BE2C (cell line): ENCODE measurements at places on chromosomes 3 and 15.

GRCh38 chr3:34260271-34261000 lies 462.0 kb downstream of the PDCD6IP start:
- peak; percentile 39 for DNase-seq

- DNase-seq, result no peak
Measured at GRCh38 chr15:62941699-62942098, 100.8 kb upstream of the TPM1 start.

DNA sequence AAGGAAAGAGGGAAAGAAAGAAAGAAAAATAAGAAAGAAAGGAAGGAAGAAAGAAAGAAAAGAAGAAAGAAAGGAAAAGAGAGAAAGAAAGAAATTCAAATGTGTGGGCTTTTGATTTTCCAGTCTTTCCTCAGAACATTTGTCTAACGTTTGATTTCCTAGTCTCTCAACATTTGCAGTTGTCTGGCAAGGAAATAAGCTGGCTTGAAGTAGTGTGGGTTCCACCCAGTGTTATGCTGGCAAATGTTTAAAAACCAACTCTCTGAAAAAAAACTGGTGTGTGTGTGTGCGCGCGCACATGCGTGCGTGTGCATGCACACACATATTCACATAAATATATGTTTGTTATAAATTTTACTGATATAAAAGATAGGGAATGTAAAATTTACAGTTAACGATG lies 54.6 kb upstream of the C3orf49 start:
- no peak for DNase-seq

DNA sequence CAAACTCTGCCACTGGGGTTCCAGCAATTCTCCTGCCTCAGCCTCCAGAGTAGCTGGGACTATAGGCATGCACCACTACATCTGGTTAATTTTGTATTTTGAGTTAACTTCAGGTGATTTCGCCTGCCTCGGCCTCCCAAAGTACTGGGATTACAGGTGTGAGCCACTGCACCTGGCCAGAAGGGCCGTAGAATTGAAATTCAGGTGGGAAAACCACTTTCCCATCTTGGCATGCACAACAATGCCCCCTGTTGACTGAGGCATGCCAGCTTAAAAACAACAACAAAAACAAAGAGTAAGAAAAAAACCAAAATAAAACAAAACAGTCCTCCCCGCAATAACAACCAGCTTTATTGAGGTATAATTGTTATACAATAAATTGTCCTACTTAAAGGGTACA lies 32.6 kb upstream of the RAB11A start:
- DNase-seq, result no peak

DNA sequence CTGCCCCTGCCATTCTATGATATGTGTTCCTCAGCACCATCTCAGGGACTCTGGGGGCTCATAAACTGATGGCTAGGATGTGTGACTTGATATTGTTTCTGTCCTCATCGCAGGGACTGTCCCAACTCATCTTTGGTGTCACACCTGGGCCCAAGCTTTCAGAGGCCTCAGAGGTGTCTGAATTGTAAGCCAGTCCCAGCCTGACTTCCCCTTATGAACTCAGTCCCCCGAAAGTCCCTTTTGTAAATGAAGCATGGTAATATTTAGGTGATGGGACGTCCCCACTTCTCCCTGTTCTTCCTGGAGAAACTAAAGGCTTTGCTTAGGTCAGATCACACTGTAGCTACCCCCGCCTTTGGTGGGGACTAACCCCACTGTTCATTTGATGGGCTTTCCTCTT lies 142.4 kb upstream of the TLE3 start:
- no peak for DNase-seq

DNA sequence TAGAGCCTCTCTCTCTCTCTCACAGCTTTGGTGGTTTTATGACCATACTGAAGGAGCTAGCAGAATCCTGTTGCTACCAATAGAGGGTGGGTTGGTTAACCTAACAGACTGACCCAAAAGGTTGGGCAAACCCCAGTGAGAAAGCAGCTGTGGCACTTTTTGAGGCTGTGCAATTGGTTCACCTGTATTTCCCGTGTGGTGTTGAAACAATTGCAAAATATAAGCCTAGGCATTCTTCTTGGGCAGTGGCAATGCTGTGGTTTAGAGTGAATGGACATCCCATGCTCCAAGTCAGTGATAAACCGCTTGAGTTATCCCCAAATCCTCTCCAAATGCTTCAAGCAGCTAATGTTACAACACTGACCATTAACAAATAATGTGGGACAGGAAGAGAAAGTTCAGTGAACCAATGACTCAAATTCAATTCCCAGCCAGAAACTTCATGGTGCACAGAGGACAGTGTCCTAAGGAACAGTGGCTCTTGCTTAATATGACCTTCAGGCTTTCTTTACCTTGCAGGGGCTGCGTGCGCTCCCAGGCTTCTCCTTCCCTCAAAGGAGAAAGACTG lies 261.9 kb upstream of the ICE2 start:
- DNase-seq, result no peak

- no peak for DNase-seq
Measured at GRCh38 chr3:39934696-39935095, 125.3 kb downstream of the MYRIP start.

- DNase-seq, result no peak
Measured at GRCh38 chr3:81406318-81406717, 355.1 kb downstream of the GBE1 start.

- no peak for DNase-seq
Measured at GRCh38 chr3:38563886-38564270, 67.7 kb downstream of the EXOG start.

DNA sequence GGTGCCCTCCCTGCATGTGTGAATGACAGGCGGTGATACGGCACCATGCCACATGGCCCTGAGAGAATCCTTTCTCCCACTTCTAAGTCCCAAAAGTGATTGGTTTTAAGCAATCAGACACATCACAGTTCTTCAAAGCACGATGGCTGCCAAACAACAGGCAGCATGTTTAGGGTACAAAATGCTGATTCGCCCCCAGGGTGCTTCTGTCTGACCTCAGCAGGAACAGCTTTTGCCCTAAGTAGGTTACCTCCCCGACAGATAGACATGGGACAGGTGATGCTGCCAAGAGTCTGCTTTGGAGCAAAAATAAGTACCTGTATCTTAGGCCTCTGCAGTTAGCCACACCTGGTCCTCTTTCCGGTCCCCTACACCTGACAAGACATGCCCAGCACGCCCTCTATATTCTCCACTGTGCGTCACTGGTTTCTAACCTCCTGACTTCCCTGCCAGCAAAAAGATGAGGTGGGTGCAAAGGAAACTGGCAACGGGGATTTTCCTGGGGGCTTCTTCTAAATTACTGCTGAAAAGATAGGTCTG lies 549.8 kb downstream of the FOXP1 start:
- DNase-seq, result no peak

DNA sequence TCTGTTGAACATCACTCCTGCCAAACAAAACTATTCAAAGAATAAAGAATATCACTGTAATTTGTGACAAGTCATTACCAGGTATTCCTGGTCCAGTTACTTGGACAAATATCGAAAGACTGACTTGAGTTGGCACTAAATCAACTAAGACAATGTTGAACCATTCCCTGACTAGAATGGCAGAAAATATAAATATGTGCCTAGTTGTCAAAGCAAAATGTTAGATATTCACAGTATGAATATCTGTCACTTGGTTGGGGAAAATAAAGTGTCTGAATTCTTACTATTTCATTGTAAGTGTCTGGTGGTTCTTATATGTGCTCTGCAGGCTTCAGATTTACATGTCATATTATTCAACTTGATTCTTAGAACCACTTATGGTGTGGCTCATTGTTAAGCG lies 470.2 kb downstream of the NAALADL2 start:
- DNase-seq, result no peak

- DNase-seq, result no peak
Measured at GRCh38 chr3:65901226-65901625, 137.5 kb downstream of the MAGI1 start.

GRCh38 chr15:70324001-70324974 lies 226.6 kb upstream of the TLE3 start:
- DNase-seq, result no peak

DNA sequence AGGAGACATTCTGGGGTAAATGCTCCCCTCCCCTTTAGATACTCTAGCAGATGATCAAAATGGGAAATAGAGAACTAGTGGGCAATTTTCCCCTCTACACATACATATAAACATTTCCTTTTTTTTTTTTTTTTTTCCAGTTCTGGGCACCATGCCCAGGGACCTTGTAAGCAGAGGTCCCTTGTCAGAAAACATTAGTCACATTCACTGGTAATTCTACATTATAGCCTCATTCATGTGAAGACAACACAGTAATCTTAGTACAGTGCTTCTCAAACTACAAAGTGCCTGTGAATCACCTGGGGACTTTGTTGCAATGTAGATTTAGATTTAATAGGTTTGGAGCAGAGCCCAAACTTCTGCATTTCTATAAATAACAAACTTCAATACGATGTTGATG lies 60.1 kb upstream of the ACTC1 start:
- DNase-seq, result no peak

DNA sequence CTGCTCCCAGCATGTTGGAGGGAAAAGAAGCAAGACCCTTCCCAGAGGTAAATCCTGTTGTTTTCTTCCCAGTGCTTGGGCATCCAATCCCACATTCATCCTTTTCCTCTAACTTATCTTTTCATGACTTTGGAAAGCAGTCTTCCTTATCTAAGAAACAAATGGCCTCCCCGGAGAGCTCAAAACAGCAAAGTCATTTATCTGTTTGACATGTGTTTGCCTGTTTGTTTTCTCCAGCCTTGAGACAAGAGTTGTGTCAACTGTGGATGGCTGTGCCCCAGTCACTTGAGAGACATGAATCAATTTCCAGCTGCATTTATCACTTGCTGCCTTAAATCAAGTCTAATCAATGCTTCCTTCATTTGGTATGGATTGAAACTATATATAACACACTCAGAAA lies 103.9 kb downstream of the SHQ1 start:
- DNase-seq, result no peak

DNA sequence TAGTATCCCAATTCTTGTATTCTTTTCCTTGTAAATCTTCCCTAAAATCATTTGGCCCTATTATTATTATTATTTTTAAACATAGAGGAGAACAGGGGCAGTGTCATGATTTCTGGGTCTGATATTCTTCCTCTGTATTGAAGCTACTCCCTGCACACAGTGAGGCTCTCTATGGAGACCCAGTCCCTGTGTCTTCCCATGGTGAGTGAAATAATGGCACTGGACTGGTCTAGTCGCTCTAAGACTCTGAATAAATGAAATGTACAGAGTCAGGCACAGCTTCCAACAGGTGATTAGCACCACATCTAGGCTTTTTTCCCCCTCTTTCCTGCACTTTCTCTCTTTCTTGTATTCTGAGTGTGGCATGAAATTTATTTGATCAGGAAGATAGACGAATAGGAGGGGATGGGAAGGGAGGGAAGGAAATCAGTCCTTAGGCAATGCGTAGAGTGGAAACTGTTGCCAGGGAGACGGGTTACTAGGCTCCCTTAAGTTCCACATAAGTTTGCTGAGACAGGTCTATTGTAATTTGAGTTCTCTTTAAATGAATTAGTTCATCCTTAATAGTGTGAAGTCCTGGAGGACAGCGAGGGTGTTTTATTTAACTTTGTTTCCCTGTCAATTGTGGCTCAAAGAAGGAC lies 49.0 kb upstream of the NDN start:
- DNase-seq, result no peak

DNA sequence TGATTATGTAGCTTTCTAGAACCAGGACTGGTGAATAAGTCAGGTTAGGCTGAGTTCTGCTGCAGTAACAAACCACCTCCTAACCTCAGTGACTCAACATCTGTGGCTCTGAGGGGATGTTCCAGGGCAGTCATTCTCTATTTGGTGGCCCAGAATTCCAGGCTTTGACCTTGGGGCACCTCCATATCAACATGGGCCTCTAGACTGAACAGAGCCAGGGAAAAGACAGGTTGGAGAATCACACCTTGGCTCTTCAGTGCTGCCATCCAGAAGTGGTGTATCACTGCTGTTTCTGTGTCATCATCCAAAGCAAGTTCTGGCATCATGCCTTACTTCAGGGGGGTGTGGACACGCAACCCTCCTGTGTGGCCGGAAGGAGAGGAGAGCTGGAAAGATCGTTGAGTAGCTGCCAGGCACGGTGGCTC lies 15.3 kb downstream of the ZBTB47 start:
- DNase-seq, result no peak

- no peak for DNase-seq
Measured at GRCh38 chr3:78889348-78889747, 878.5 kb downstream of the ROBO1 start.

DNA sequence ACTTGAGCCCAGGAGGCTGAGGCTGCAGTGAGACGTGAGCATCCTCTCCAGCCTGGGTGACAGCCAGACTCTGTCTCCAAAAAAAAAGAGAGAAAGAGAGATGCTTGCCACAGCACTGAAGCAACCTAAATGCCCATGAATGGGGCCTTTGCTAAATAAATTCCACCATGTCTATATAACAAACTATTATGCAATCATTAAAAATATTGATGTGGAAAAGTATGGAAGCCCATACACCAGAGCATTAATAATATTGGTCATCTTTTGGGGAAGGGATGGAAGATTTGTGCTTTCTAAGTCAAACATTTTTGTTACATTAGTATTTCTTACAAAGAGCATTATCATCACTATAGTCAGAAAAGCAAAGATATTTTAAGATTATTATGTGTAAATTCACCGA lies 116.6 kb downstream of the MEGF11 start:
- DNase-seq, result no peak

DNA sequence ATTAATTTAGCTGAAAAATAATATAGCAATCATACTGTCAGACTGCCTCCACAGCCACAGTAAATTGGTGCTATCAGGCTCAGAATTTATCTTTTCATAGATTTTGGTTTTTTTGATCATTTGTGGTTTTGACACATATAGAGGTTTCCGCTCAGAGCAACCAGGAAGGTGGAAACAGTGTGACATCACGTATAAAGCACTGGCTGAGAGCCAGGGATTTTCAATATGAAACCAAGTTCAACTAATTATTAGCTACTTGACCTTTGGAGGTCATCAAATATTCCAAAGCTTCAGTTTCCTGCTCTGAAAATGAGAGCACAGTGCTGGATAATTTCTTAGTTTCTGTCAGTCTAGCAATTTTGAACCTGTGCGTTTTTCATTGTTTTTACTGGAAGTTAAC lies 433.8 kb upstream of the SUCLG2 start:
- no peak for DNase-seq

- no peak for DNase-seq
Measured at GRCh38 chr3:57500506-57500905, 43.6 kb downstream of the DNAH12 start.

DNA sequence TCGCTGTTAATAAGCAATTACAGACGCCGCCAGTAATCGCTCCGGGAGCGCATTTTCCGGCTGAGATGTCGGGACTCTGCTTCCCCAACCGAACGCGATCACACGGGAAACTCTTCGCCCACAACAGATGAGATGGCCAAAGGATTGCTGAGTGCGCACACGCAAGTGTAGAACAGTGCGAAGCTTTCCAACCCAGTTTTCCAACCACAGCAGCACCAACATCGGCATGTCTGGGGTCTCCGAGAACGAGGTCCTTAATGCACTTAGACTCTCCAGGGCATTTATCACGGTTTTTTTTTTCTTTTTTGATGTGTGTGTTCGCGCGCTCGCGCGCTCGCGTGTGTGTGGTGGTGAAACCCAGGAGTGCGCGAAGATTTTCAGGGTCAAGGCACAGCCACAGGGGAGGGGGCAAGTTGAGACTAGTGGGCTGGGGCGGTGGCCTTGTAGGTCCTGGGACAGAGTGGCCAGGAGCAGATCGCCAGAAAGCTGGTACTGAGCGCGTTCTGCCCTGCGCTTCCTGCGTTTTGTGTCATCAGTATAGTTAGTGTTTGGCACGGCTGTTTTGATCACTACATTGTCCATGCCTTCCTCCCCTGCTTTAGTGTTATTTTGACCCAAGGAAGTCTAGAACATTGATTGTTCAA lies 1.8 kb upstream of the EOMES start:
- DNase-seq, result no peak
